Activated CD4-positive, alpha-beta memory T cell treated with anti-CD3 and anti-CD28 coated beads, Interleukin-2, amount 10 ng/mL, durations not matched to agents 7 days and 5 days (primary cell): ENCODE measurements at places on chromosomes 11 and 22. TPM values are rescaled to one million over a fixed set of nuclear protein-coding genes. Genes with fewer than 3 reads are reported as not detected.

DNA sequence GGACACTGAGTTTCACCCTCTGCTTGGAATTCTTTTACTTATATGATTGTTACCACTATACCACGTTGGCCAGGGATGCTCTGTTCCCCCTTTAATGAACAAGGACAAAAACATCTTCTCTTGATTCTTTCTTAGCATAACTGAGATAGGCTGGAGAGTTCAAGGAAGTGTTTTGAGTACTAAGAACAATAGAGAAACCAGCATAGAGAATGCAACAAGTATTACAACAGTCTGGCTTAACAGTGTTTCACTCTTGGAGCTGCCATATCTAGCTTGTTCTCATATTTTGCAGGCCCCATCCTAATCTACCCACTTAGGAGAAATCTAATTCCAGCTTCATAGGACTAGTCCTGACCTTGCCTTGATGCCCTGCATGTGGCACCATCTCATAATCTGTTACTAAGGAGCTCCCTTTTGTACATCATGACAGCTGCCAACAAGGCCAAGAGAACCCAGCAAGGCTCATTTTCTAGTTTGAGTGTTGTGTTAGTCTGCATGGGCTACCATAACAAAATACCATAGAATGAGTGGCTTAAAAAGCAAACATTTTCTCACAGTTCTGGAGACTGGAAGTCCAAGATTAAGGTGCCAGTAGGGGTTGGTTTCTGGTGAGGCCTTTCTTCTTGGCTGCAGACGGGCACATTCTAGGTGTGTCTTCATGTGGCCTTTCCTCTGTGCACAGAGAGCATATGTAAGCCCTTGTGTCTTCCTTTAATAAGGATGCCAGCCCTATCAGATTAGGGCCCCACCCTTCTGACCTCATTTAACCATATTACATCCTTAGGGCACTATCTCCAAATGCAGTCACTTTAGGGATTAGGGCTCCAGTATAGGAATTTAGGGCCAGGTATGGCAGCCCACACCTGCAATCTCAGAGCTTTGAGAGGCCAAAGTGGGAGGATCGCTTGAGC, 37.8 kb downstream of the PACS1 start:
- DNase-seq = no peak

- no peak for DNase-seq
These were observed 19.7 kb downstream of the ALX4 start for GRCh38 chr11:44290208-44290607.

DNA sequence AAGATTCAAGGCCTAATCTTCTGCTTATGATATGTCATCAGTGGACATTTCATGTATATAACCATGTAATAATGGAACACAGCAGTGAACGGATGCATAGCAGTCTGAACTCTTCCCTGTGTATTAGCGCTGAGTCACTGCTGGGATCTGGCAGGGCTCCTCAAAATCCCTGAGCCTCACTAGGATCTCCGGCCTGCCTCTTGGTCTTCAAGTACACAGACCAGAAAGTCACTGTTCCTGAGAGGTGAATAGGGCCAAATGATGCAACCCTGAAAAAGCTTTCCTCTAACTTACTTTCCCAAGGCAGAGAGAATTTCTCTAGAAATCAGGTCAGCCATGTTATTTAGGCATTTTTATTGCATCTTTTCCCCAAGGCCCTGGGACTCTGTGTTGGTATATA, 35.0 kb downstream of the POU2AF1 start:
- DNase-seq = no peak

DNA sequence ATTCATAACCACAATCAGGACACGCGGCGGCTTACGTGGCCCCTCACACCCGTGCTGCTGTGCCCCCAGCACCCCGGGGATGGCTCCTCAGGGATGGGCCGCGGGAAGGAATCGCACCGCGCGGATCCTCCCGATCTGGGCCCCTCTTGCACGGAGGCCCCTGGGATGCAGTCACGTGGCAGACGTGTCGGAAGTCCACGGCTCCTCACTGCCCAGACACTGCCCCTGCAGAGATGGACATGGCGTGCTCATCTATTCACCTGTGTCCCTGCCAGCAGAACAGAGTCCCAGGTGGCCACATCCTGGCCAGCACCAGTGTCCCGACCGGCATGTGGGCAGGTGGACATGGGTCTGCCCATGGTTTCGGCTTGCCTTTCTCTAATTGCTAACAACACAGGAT, 12.8 kb downstream of the MOB2 start:
- DNase-seq = no peak

DNA sequence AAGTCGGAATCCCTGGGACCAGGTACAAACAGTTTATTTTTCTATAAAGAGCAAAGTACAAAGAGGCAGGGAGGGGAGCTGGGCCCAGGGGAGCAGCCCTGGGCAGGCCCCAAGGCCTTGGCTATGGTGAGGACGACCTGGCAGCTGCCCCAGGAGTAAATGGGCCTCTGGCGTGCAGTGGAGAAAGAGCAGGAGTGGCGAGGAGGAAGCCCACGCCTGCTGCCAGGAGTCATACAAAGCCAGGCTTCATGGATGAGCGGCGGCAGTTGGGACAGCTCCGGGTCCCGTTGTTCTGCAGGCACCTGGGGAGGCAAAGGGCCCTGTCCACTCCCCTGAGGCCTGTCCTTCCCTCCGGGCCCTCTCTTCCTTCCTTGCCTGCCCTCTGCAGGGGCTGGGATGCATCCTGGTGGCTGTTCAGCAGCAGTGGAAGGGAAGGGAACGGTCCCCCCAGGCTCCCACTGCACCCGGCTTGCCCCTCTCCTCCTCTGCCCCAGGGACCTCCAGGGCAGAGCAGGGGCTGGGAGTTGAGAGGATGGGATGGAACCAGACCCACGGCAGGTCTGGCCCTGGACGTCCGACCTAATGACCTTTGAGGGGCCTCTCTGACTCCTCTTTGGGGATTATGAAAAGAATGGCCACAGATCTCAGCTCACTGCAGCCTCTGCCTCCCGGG, 11.1 kb downstream of the RAPSN start:
- no peak for DNase-seq

DNA sequence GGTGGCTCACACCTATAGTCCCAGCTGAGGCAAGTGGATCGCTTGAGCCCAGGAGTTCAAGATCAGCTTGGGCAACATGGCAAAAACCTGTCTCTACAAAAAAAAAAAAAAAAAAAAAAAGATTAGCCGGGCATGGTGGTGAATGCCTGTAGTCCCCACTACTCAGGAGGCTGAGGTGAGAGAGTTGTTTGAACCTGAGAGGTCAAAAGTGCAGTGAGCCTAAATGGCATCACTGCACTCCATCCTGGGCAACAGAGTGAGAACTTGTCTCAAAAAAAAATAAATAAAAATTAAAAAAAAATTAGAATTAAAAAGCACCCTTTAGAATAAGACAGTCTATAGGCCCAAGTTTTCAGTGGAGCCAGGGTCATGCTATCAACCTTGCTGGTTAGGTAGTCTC, 95.5 kb downstream of the PDHX start:
- DNase-seq = no peak

DNA sequence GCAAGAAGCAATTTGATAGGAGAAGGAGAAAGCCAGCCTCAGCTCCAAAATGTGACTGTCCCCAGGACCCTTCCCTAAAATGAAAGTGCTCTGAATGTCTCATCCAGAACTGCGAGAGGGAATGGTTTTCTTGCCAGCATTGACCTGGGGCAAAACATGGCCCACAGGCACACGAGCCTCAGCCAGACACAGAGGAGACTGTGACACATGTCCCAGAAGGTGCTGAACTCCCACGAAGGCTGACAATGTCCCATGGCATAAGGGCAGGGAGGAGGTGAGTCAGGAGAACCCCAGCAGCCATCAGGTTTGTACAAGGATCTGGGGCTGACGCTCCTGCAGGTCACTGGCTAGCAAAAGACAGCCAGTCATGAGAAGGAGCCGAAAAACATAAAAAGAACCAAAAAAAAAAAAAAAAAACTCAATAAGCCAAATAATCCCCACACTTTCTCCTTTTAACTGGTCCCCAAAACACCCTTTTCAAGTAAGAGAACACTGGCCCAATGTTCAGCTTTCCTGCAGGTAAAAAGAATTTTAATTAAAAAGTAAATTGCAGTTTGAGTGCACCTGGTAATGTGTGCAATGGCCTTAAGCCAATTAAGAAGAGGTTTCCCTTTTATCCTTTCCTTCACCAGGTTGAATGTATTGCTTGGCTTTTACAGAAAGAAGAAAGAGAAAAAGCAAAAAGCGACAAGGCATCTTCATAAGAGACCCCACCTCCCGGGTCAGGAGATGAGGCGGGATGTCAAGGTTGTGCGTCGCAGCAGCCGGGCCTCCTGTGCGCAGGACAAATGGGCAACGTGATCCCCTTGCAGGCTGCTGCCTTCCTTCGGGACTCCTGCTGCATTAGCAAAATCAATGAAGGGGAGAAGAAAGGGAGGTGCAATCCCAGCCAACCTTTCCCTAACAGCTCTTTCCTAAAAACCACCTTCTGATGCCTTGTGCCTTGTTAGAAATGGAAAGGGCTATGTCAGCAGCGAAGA, 43.6 kb downstream of the GALNT18 start:
- no peak for DNase-seq

- no peak for DNase-seq
These were observed 40.6 kb upstream of the CRTAM start for GRCh38 chr11:122797651-122798050.

GRCh38 chr22:17132112-17132511, 11.0 kb upstream of the TMEM121B start:
- DNase-seq = no peak

DNA sequence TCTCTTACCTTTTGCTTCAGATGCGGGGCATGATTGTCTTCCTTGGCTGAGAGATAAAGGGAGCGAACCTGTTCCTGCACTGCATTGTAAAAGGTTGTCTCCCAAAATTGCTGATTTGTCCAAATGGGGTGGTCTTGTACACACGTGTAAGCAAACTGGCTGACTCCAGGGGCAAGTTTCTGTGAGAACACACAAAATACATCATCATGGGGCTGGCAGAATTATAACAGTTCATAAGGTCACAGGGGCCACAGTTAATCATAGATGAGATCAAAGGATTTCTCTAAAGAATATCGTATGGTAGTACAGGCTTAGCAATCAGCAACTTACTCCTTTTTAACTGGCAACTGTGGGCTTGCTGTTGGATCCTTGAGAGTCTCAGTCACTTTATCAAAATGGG, 194.3 kb downstream of the SWAP70 start:
- DNase-seq = no peak

- no peak for DNase-seq
These were observed 48.6 kb downstream of the PISD start for GRCh38 chr22:31613286-31613903.

DNA sequence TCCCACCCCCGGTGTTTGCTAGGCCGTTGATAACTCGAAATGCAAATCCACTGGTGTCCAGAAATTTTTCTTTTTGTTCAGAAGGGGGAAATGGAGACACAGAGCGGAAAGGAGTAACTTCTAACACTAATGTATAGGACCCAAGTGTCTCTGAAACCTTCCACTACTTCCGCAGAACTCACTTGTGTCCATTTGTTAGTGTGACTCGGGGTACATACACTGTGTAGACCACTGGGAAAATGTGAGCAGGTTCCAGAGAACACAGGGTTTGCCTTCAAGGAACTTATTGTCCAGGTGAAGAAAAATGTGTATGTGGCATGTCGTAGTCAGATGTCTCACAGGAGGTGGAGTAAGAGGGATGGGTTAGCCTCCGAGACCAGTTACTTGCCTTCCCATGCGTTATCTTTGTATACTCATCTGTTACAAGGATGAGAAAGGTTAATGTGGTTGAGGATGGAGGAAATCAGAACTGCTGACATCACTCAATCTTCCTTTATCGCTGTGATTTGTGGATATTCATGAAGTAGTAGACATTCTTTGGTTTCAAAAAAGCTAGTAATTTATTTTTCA, 857 bp downstream of the ARCN1 start:
- peak; percentile 36 for DNase-seq

- DNase-seq = peak; percentile 9
These were observed 822.1 kb downstream of the BRD1 start for GRCh38 chr22:49005557-49005956.

DNA sequence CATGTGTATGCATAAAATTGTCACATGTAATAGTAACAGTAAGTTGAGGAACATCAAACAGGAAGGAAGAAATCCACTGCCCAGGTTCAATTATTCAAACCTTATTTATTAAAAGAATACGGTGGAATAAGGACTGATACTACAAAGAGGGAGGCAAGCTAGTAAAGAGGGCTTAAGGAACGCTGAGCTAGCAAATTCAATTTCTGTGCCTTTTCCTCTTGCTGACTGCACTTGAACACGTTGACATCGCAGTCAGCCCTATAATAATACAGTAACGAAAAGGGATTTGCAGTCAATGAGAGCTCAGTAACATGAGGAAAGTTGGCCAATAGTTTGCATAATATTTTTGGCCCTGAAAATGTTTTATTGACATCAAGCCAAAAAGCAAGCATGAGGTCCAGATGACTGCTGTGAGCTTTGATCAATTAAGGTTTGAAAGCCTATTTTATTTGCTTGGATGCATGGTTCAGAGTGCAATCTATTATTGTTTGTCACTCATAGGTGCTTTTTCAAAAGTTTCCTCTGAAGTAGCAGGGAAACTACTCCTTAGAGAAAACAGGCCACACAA, 861.8 kb downstream of the LRRC4C start:
- no peak for DNase-seq

GRCh38 chr22:49689858-49690257, 137.8 kb downstream of the BRD1 start:
- DNase-seq = no peak

- DNase-seq = no peak
These were observed 8.3 kb downstream of the TMEM138 start for GRCh38 chr11:61370349-61371005.

GRCh38 chr11:35622070-35622469, 3.8 kb downstream of the FJX1 start:
- no peak for DNase-seq

- DNase-seq = no peak
These were observed 136.3 kb downstream of the PKNOX2 start for GRCh38 chr11:125300791-125301218.

GRCh38 chr11:134678744-134679143, 266.7 kb upstream of the B3GAT1 start:
- no peak for DNase-seq

GRCh38 chr11:85652786-85653447, 5.2 kb downstream of the TMEM126A start:
- DNase-seq = no peak

DNA sequence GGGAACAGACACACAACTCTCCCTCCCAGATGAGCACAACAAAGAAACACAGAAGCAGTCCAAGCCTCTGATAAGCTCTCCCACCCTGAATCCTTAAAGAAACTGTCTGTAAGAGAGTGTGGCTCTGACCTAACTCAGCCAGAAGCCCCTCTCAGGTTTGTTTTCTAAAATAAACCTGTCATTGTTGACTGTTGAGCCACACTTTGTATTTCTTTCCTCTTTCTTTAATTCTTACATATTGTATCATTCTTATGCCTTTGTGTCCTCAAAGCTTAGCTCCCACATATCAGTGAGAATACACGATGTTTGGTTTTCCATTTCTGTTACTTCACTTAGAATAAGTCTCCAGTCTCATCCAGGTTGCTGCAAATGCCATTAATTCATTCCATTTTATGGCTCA, 7.8 kb upstream of the OR8D2 start:
- no peak for DNase-seq

GRCh38 chr22:39655831-39656230, 85.3 kb downstream of the CACNA1I start:
- no peak for DNase-seq

GRCh38 chr11:29485641-29486040, 531.2 kb downstream of the KCNA4 start:
- no peak for DNase-seq

Gene CPSF7
- total RNA-seq = 89.6 TPM

Gene PAK1
- total RNA-seq = 48.2 TPM

Gene CCDC73
- not detected for total RNA-seq

Gene KRTAP5-11
- total RNA-seq = not detected

Gene DNAJB7
- total RNA-seq = not detected

Gene LRFN4
- 23.2 TPM for total RNA-seq

Gene CEND1
- 1.2 TPM for total RNA-seq

Gene BTBD18
- not detected for total RNA-seq
